ENCODE measurements at places on chromosomes 5 and 9.
A peak's percentile ranks its signal among the peaks of the same experiment; 100 is the strongest.

DNA sequence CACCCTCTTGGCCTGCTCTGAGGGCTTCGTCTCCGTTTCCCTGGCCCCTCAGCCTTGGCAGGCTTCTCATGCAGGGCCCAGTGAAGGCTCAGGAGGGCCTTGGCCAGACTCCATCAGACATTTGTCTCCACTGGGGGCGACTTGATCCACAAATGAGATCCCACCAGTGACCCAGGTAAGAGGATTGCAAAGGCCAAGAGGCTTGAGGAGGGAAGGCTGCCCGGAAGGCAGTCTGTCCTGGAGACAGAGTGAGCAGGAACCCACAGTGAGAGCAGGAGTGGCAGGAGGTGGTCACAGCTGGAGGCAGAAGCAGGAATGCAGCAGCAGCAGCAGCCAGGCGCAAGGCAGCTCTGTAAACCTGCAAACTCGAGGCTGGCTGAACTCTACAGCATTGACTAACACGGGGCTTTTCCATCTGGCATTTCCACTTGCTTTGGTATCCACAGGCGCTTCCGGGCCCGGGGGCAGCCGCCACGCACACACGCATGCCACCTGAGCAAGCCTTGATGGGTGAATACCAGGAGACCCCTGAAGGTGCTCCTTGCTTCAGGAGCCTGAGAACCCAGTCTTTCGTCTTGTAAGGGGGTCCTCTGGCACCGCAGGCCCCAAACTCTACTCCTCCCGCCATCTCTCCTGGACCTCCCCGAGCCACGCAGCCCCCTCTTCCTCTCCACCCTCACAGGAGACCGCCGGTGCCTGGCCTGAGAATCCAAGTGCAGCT lies 14.7 kb downstream of the MGAT1 start:
- DNase-seq: no peak

DNA sequence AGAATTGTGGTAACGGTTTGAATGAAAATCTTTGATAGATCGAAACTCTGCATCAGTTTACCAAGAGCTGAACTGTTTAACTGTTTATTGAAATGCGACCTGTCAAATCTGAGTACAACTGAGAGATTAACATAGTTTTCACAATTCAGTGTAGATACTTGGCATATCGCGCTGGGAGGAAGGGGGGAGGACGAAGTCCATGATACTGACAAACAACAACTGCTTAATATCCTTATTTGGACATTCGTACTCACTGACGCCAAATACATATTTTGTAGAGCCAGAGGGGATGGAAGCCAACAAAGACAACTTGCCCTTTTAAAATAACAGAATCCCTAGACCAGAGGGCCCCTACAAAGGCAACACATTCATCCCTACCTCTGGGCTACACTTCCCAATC lies 93.2 kb downstream of the GLIS3 start:
- no peak for DNase-seq

DNA sequence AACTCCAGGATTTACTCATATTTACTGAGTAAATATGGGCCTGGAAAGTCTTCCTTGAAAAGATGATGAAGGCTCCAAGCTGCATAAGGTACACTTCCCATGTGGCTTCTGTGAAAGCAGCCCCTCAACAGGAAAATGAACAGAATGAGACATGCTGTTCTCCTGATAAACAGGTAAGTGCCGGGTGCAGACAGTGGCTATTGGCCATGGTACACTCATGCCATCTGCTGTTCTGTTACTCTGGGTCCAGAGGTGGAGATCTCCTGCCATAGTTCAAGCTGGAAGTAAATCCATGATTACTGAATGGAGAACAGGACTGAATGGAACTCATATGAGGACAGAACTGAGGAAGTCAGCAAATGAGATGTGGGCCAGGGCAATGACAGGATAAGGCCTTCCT lies 103.6 kb downstream of the SLIT3 start:
- DNase-seq: no peak

DNA sequence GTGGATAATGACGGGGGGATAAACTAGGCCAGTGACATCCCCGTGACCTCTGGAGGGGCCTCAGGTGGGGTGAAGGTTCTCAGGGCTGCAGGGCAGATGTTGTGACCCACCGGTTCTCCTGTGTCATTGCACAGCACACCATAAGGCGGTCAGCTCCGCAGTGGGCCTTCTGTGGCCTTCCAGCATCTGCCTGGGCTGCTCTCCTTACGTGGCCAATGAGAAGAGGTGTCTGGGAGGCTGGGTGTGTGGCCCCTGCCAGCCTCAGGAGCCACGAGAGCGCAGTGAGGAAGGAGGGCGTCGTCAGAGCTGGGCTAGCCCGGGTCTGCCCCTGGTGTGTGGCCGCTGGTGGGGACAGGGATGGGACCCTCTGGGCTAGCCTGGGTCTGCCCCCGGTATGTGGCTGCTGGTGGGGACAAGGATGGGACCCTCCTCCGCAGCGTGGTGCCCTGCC lies 48.7 kb downstream of the COL5A1 start:
- DNase-seq: no peak

DNA sequence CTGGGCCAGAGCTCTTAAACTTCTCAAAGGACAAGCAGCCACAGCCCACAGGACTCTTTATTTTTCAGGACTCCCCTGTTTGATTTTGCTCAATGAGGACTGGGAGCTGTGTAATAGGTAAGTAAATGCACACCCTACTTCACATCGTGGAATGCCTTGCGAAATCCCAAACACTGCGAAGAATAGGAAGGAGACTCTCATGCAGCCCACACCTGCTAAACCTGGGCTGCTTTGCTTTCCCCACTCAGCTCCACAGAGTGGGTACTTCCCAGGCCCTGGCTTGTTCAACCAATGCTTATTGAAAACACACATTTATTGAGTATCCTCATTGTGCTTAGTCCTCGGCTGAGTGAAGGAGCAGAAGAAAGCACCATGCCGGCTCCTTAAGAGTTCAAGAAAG lies 103.3 kb upstream of the FSTL4 start:
- DNase-seq: no peak

DNA sequence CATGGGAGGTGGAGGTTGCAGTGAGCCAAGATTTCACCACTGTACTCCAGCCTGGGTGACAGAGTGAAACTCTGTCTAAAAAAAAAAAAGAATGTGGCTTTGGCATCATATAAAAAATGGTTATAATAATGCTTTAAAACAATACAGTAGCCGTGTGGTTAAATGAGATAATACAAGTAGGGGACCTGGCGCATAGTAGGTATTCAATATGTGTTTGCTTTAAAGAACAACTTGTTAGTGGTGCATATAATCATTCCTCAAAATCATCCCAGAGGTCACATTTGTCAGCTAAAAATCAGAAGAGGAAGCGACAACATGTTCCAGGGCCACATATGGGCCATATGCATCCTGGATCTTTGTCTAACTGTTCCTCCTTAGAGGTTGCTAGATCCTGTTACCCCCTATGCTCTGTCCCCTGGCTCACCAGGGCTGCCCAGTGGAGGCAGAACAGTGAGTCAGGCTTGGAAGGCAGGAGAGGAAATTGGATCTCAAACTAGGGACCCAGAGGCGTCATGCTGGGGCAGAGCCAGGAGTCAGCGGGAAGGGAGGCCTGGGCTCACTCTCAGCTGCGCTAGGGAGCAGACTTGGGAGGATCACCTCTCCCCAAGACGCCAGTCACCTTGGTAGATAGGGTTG lies 27.7 kb downstream of the LHX6 start:
- DNase-seq: no peak

GRCh38 chr9:132806723-132807421 lies 71.2 kb downstream of the AK8 start:
- DNase-seq: peak; percentile 92

DNA sequence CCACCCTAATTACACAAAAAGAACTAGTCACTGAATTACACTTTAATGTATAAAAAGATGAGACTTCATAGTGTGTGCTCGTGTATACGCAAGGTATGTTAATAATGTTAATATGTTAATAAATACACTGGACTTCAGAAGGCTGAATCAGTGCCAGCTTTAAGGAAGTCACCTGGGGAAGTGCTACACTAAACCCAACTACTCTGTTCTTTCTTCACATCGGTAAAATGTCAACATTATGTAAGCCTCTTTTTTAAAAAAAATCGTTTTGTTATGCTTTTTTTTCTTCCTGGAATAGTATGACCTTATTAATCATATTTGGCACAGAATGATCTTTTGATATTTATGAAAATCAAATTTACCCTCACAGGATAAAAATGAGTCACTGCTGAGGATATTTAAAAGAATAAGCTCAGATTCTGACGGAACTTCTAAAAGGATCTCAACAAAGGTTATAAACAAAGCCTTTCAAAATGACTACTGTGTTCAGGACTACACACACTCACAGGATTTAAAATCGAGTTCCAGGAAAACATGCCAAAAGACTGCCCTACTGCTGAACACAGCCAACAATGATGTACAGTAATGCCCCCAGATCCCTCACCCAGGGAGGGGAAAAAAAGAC lies 75.9 kb downstream of the AUH start:
- DNase-seq: no peak

DNA sequence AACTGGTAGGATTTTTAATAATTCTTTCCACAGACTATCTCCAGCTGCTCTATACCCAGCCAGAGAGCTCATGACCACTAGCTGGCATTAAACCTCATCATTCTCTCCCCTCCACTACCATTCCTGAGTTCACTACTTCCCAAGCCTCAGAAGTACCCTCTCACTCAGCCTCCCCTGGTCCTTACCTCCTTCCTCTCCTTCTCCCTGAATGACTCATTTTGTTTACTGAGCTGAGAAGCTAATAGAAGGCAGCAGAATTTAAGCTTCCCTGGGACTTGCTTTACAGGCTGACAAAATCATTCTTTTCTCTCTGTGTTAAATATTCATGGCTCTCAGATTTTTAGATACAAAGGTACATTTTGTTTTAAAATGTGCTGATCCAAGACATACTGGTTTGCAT lies 305.4 kb downstream of the TLR4 start:
- peak; percentile 63 for DNase-seq

- DNase-seq: peak; percentile 19
Measured at GRCh38 chr9:79975621-79976256, 404.0 kb downstream of the TLE4 start.

DNA sequence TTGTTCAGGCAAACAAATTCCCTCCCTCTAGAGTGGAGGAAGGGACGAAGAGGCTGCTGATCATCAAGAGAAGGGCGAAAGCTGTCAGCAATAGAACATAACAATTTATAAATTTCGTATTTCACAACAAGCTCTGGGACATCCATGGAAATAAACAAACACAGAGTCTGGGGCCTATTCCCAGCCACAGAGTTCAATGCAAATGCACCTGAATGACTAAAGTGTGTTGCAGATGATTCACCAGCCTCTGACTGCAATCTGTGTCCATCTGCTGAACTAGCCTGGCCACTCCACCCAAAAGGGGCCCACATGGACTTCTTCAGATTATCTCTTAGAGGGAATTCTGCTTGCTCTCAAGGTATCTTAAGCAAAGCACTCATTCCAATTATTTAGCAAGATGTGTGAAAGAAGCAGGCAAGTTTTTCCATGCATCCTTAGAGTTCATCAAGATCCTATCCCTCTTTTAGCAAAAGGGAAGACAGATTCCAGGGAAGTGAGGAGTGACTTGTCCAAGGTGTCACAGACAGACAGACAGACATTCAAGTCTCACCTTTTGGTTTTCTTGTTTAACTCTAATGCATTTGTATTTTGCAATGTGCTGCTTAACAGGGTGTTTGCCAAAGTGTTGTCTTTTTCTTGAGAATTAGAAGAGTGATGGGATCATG lies 307.8 kb upstream of the PAPPA start:
- no peak for DNase-seq

DNA sequence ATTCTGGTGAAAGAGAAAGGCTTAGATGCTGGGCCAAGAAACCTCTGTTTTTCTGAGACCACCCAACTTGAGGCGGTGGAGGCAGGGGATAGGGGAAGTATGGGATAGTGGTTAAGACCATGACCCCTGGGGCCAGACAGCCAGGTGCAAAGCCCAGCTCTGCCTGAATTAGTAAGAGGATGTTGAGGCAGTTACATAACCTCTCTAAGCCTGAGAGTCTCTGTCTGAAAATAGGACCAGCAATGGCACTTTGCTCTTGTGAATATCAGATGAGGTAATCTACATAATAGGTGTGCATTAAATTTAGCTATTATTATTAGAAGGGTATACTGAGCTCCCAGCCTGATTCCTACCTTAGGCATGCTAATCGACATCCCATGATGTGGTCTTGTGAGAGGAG lies 68.2 kb downstream of the DOCK2 start:
- DNase-seq: no peak

DNA sequence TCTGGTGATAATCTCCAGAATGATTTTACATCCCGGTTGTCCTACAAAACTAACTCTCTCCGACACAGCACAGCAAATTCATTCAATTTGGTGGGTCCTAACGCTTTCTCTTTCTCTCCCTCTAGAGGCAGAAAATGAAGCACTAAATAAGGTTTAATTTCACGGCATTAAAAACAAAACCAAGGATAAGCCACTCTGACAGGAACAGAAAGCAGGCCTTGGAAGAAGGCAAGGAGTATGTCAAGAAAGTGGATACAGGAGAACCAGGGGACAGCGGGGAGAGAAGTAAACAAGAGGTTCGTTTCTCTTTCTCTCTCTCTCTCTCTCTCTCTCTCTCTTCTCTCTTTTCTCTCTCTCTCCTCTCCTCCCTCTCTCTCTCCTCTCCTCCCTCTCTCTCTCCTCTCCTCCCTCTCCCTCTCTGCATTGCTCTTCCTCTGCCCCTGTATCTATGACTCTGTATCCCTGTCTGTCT lies 49.8 kb downstream of the EBF1 start:
- DNase-seq: peak; percentile 51

DNA sequence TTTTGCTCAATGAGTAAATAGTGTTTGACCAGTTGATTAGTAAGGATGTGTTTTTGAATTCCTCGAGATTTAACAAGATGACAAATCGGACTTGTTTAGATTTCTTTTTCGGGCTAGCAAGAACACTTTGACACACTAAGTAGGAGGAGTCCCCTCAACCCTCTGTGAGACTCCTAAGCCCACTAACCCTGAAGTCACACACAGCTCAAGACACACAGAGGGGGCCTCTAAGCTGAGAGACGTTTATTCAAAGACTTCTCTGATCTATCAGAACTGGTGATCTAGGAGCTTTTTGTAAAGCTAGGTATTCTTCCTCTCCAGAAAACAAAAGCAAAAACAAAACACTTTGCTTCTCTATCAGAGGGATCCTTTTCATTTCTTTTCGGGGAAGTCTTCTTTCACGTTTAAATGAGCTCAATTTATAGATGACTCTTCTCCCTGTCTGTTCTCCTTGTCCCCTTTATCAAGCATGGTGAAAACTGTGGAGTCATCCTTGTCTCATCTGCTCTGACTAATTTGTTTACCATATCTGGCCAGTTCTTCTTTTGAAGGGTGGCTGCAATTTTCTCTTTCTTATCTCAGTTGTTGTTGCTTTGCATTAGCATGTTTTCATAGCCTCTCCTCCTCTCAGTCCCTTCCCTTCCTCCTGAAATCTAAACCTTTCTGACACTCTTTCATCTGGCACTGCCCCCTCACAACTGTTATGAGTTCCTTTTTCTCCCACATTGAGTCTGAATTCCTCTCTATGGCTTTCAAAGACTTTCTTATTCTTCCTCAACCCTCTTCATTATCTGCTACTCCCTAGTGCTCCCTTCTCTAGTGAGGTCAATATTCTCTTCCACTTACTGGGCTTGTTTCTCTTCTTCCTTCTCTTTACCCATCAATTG lies 68.5 kb upstream of the RAI14 start:
- no peak for DNase-seq

Measured in GM23338 (cell line).